ENCODE measurements at places on chromosomes 5 and 9.

DNA sequence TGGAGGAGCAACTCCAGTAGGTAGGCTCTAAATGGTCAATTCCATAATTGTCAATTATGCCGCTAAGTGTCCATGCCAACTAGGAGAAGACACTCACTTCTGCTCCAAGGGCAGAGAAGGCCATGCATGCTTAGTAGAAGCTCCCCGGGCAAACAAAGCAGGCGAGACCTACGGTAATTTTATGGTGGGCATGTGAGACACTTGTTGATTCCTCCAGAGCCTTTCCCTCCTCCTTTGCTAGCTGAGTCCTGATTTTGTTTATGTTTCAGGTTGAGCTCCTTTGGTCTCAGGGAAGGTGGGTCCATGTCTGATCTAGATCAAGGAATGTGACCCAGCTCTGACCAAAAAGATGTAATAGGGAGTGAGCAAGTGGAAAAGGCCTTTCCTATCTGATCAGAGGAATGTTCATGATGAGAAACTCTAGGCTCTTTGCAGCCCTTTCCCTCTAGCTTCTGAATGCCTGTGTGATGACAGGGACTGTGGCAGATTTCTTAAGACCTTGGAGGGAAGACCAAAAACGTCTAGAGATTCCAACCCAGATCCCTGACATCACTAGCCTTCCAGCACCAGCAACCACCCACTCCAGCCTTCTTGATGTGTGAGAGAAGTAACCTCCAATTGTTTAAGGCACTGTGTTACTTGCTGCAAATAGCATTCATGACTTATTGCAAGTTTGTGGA lies 7.7 kb upstream of the CPEB4 start:
- DNase-seq = no peak

DNA sequence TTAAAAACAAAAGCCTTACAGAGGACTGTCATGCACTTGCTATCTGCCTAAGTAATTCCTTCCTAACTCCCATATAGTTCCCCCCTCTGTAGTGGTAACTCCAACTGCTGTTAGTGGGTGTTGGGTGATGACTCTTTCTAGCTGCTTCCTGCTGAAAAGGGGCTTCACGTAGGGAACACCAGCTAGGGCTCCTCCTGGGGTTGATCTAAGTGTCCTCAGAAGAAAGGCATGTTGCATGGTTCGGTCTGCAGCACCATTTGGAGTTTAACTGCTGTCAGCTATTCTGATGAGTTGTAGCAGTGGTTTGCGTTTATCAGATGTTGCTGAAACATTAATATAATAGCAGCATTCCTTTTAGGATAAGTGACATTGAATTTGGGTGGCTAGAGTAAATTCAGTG lies 281.9 kb upstream of the TUSC1 start:
- no peak for DNase-seq

DNA sequence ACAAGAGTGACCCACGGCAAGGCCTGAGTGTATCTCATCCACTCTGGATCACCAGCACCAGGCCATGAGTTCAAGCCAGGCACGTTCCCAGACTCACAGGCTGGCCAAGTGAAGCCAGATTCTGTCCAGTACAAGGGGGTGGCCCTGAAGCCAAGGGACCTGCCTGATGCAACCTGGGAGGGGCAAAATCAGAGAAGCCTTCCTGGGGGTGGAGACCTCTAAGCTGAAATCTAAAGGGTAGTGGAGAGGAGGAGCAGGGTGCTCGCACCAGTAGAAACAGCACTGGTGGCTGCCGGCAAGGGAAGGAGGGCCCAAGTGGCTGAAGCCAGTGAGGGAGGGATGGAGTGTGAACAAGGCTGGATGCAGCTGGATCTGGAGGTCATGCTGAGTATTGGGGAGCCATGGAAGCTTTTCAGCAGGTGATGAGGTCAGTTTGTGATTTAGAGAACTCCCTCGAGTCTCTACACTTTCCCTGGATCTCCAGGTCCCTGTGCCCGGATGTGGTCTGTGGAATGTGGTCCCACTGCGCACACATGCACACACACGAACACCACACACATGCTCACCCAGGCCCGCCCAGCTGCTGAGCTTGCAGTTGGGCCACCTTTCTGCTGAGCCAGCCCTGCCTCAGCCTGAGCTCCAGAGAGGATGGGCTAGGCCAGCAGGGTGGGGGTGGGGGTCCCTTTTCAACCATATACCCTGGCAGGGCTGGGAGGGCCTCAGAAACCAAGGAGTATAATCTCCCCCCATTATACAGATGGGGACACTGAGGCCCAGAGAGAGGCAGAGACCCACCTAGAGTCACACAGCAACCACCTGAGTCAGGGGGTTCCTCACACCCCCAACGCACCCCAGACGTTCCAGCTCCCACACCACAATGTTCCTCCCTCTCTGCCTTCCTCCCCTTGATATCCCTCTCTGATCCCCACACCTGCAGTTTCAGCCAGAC lies 1.6 kb downstream of the PIP5KL1 start:
- no peak for DNase-seq

DNA sequence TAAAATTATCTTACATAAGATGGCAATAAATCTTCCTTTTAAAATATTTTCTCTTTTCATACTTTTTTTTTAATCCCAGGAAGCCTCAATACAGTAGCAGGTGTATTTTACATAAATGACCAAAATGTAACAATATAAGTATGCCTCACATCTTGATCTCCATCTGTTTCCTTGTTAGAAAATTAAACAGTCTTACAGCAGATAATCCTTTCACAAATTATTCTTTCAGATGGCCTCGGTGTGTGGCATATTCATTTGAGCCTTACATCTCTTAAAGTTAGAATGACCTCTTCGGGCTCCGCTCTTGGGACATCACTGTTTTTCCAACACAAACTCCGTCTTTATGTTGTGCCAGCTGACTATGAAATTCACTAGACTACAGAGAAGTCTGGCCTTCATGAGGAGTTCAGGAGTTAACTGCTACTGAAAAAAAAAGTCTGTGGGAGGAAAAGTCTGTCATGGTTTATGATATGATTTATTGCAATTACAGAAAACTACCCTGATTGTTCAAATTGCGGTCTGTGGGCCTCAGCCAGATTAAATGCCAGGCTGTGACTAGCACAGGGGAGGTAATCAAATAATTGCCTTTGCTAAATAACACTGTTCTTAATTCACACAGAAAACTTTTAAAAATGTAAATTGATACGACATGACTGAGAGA lies 292.9 kb upstream of the PUM3 start:
- DNase-seq = no peak

GRCh38 chr5:157029457-157029856 lies 29.5 kb downstream of the HAVCR1 start:
- no peak for DNase-seq

GRCh38 chr5:150670948-150671310 lies 9.9 kb downstream of the MYOZ3 start:
- no peak for DNase-seq

GRCh38 chr9:17063535-17064135 lies 71.2 kb upstream of the CNTLN start:
- DNase-seq = no peak

DNA sequence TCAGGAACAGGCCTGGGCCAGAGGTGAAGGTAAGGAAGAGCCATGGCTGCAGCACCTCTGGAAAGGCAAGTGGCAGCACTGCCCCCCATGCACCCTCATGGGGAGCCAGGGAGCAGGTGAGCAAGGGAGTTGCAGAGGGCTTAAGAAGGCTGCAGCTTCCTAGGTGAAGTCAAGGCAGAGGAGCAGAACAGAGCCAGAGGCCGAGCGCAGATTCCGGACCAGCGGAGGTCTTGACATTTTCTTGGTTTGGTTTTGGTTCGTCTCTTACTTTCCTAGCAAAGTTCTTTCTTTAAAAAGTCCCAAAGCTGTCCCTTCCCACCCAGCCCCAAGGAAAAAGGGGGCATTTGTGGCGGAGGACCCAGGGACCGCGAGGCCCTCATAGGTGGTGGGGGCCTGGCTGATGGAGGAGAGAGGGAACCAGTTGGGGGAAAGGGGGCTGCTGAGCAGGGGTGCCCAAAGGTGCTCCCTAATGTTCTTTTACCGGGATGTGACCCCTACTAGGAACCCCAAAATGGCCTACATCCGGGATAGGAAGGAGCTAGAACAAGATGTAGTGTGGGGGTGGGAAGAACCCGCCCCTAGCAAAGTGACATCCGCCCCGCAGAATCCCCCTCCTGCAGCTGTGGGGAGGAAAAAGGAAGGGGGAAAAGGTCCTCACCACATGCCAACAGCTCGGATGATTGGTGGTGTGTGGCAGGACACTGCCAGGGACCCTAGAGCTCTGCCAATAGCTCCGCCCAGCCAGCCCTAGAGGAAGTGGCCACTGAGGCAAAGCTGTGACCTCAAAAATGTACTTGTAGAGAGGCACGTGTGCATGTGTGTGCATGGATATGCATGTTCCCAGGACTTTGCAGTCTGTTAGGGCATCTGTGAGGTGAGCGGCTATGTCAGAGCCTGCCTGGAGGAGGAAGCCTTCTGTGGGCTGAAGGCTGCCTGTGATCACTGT lies 914 bp upstream of the CD72 start:
- no peak for DNase-seq

- no peak for DNase-seq
Measured at GRCh38 chr9:35342221-35342958, 147.5 kb upstream of the RUSC2 start.

GRCh38 chr5:177983763-177984583 lies 12.1 kb downstream of the PROP1 start:
- no peak for DNase-seq

DNA sequence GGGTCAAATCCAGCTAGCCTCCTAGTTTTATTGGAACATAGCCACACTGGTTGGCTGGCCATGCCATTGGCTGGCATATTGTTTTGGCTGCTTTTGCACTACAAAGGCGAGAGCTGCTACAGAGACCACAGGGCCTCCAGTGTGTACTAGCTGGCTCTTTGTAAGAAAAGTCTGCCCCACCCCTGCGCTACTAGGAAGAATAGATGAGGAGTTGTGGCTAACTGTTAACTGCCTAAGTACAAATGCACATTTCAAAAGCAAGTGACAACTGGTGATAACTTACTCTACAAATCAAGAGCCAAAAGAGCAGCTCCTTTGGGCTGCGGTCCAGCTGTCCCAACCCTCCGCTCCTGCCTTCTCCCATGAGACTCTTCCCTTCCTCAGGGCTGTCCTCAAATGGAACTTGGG lies 63.9 kb downstream of the SERINC5 start:
- peak; percentile 30 for DNase-seq

DNA sequence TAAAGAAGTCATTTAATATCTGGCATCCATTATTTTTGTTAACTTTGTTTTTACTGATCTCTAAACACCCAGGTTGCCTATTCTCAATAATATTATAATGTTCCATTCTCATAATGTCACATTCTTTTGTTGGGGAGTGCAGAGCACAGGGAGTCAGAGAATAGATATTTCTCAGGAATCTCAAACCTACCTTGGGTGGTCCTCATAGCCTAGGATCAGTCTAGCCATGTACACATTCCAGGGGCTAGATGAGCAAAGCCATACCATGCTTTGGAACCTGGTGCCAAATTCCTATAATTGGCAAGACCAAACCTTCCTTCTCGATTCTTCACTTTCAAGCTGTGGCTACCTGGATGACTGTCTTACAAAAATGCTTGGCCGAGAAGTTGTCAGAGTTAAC lies 1124.7 kb upstream of the WWC1 start:
- no peak for DNase-seq

DNA sequence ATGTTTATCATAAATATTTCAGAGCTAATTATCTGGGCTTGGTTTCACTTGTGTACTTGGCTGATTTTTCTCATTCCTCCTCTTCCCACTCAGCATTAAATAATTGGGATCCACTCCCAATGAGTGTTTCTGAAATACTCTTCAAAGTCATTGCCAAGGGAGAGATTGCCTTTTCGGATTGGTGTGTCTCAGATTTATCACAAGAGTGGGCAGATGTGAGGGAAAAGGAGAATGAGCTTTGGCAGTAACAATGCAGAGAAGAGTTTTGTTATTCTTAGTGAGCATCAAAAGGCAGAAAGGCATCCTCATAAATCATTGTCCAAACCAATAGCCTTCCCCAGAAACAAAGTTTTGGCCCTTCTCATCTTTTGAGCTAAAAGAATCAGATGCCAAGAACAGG lies 79.2 kb downstream of the SEMA5A start:
- DNase-seq = no peak

DNA sequence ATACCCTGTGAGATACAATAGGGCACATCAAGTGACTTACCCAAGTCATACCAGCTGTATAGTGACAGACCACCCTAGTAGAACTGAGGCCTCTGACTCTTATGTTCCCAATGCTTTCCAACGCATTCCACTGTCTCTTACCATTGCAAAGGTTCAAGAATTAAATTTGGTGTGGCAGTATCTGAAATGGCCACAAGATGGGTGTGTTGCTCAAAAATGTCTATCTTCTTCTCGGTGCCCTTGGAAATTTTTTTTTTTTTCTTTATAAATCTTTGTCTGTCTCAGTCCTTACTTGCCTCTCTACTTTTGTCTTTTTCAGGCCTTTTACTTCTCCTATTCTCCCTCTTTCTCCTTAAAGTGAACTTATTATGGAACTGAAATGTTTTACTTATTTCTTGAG lies 48.4 kb downstream of the GPR21 start:
- DNase-seq = no peak

DNA sequence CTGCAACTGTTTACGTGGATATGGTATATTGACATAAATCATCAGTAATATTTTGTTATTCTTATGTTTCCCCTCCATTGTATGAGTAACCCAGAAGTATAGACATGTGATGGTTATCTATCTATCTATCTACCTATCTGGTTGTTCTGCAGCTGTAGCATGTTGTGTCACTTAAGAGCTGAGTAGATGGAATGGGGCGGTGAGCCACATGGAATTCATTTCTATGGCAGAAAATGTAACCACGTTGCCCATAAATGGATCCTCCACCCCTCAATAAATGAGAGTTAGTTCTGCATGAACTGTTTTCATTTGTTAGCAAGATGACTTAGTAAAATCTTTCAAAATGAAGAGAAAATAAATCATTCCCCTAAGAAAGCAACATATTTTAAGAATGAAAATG lies 553.2 kb downstream of the MAT2B start:
- no peak for DNase-seq

GRCh38 chr9:134373269-134373668 lies 47.0 kb downstream of the RXRA start:
- DNase-seq = no peak

DNA sequence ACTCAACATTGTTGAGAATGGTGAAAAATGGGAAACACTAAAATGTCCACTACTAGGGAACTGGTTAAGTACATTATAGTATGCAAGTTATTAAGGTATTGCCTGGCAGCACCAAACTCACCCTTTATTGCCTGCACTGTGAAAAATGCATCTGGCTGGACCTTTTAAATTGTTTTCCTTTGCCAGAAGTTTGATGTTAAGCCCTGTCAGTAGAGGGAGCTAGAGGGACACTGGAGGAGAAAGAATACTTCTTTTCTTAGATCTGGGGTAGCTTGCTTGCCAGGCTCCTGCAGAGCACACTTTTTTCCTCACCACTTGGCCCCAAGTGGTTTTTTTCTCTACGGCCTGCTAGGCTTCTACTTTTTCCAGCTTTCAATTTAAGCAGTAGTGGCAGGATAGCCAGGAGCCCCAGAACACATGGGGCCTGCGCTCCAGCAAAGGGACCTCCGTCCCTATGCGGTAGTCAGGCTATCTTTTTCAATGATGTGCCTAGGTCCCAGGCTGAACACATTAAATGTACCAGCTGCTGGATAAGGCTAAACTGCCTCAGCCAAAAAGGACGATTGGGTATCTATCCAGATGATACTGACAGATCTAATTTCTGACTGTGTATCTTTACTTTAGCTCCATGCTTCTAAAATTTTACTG lies 8.0 kb upstream of the HABP4 start:
- DNase-seq = no peak
